Inflammatory macrophage (primary cell): ENCODE measurements at places on chromosomes 6 and 20.
A peak's percentile ranks its signal among the peaks of the same experiment; 100 is the strongest.

- DNase-seq: no peak
These were observed 112.1 kb upstream of the PTPN1 start for GRCh38 chr20:50398064-50398463.

GRCh38 chr6:166834049-166834448 lies 122.3 kb downstream of the RNASET2 start:
- DNase-seq: no peak

DNA sequence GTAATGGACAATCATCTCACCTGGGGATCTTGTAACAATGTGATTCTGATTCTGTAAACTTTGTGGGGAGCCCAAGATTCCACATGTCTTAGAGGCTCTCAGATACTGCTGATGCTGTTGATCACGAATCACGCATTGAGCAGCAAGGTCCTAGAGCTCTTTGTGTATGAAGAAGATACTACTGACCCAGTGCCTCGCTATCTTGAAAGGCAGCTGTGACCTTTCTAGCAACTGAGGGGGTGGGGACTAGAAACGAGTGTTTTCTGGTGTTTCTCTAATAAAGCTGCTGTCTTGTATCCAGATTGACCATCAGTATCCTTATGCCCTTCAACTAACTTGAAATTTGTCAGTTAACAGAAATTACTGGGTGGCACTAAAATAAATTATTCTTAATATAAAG lies 142.9 kb downstream of the MTHFD1L start:
- no peak for DNase-seq

- DNase-seq: peak; percentile 3
These were observed 104.9 kb downstream of the GJA10 start for GRCh38 chr6:89999154-89999553.

GRCh38 chr6:144879436-144879835 lies 594.3 kb downstream of the UTRN start:
- no peak for DNase-seq

DNA sequence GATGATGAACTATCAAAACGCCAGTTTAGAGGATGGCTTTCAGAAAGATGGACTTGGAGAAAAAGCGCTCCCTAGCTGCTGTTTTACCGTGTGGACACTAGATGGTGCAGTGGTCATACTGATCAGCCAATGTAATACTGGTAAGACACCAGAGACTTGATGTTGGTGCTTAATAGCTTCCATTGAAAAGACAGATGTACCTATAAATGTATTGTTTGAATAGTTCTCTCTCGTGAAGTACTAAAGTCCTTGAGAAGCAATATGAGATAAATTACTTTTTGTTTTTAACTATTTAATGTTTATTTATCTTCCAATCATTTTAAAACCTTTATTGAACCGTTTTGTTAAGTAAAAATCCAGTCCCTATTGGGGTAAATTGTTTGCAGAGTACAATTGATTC lies 63.9 kb upstream of the FUCA2 start:
- DNase-seq: peak; percentile 86

DNA sequence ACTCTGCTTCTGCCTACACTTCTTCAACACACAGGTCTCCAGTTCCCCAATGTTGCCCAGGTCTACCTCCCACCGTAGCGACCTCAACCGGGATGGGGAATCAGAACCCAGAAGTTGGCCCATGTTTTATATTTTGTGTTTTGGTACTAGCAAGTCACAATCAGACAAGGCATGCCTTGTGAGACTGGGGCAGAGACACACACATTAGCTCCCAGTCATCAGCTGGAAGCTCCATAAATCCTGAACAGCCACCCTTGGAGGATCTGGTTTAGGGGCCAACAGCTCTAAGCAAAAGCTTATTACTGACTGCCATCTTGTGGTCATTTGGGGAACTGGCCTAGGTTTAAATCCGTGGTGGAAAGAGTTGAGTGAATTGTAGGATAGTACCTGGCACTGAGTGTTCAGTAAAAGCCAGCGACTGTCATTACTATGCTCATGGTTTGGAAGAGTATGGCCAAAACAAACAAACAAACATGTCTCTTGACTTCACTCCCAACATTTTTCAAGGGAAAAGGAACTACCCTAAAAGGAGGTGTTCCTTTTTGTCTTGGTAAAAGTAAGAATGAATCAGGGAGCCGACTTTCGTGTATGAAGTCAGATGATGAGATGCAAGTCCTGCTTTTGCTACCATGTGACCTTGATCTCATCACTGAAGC lies 40.5 kb downstream of the PIM1 start:
- DNase-seq: peak; percentile 88

DNA sequence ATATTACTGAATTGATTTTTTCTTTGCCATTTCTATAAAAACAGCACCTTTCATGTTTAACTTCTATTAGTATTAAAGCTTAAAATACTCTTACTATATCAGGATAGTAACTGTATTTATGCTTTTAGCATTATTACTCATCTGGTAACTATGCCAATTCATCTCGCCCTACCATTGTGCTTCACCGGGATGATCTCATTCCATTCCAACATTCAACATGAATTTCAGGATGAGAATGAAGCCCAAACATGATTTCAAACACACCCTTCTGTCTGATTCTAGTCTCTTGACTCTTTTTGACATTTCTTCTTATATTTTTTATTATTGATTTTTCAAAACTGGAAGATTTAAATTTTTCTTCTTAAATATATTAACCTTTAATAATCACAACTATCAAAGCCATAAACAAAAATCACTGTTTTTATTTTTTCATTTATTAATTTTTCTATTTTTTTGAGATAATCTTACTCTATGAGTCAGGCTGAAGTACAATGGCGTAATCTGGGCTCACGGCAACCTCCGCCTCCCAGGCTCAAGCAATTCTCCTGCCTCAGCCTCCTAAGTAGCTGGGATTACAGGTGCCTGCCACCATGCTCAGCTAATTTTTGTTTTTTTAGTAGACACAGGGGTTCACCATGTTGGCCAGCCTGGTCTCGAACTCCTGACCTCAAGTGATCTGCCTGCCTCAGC lies 46.7 kb downstream of the GJA1 start:
- no peak for DNase-seq

DNA sequence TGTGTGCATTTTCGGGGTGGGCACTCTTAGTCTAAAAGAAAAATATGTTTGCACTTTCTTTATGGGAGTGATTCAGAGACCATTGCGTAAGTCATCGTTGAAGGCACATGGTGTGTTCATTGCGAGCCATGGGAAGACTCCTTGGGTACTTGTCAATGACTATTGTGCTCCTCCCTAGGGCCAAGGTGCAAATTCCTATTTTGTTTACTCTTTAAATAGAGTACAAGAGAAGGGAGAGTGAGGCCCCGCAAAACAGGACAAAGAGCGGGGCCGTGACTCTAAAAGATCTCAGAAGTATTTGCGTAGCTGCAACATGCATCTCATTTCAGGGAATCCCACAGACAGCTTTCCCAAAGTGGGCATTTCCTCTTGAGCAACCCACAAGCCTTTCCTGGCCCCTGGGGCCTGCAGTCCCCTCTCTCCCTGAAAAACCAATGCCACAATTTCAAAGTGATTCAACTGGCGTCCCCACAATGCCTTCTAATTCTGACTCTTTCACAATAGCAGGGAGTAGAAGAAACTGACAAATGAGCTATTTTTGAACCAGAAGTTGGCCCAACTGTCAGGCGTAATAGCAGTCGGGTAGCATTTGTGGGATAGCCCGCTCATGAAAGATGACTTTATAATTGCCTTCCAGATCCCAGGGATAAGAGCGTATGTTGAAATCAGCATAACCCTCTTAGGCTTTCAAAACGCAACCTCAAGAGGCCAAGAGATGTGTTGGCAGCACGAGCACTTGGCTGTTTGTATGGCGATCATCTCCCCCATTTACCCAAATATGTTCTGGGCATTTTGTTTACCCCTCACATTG lies 277.9 kb upstream of the BMP2 start:
- DNase-seq: no peak

GRCh38 chr6:36286858-36287257 lies 17.0 kb downstream of the PNPLA1 start:
- no peak for DNase-seq
